ENCODE measurements at places on chromosomes 7 and 10. TPM values are rescaled to one million over a fixed set of nuclear protein-coding genes. Genes with fewer than 3 reads are reported as not detected.

WDR11 gene
- total RNA-seq: 36.1 TPM

DNA sequence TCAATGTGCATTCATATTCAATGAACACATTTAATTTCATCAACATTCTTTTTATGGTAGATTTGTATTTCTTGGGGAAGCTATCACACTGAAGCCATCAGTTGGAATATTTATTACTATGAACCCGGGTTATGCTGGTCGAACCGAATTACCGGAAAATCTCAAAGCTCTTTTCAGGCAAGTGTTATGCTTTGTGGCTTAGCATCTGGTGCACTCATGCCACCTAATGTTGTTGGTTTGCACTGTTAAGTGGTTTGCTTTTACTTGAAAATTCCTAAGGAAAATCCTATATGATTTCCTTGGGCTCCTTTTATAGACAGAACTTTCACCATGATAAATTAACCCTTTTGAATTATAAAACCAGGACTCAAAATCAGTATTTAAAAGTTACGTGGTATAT lies 147.9 kb downstream of the DNAH11 start:
- no peaks in the 10 kb centered on the region for H3K27me3 ChIP-seq
- H3K27ac ChIP-seq: no peak overlapping the region
- H3K4me3 ChIP-seq: no peak overlapping the region
- H3K4me1 ChIP-seq: no peaks in the 10 kb centered on the region

- peaks cover 42% of the 10 kb centered on the region for H3K4me1 ChIP-seq
- no peaks in the 10 kb centered on the region for H3K36me3 ChIP-seq
- H3K27ac ChIP-seq: no peak overlapping the region
Measured at GRCh38 chr7:87213811-87214210, 5.7 kb downstream of the TMEM243 start.

NKX1-2 gene
- total RNA-seq: not detected

DNA sequence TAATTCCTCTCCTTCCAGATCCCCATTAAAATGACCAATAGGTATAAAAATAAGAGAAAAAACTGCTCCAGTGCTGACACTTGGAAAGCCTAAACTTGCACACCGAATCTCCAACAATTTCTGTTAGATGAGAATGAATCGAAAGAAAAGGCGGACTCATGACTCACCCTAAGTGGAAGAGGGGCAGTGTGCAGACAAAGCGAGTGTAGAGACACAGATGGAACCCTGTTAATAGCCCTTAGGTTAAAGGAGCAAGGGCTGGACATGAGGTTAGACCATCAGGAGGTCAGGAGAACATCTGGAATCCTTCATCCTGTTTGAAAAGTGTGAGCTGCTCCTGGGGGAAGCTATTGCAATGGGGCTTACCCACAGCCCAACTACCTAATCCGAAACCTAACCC lies 103.4 kb upstream of the GLI3 start:
- H3K27ac ChIP-seq: no peak overlapping the region
- H3K4me3 ChIP-seq: no peak overlapping the region
- H3K4me1 ChIP-seq: no peaks in the 10 kb centered on the region
- no peak for DNase-seq
- no peaks in the 10 kb centered on the region for H3K36me3 ChIP-seq

GPR15LG gene
- not detected for total RNA-seq

TMEM184A gene
- 0.23 TPM for total RNA-seq

DNA sequence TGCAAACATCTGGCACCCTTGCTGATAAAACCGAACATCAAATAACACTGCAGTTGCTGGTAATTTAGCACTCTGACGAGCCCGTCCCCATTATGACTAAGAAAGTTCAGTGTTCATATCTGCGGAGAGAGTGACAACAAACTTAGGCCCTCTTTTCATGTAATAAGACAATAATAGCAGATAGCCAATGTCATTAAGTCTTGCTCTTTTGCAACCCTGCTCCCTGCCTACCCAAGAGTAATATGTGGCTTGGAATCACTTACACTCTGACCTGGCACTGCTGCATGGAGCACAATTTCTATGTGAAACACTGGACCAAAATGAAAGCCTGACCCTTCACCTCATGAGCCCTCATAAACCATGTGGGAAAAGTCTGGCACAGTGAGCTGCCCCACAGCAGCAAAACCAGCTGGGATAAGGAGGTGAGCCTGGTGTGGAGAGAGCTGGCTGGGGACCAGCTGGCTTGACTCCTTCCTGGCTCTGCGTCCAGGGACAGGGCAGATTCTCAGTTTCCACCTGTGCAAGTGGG lies 86.5 kb downstream of the HIPK2 start:
- DNase-seq: no peak
- no peak overlapping the region for H3K4me3 ChIP-seq
- peaks cover 4% of the 10 kb centered on the region for H3K36me3 ChIP-seq

- no peaks in the 10 kb centered on the region for H3K4me1 ChIP-seq
- no peak overlapping the region for H3K27ac ChIP-seq
- no peak overlapping the region for H3K4me3 ChIP-seq
- no peak for DNase-seq
- no peaks in the 10 kb centered on the region for H3K36me3 ChIP-seq
Measured at GRCh38 chr7:11818281-11818680, 13.7 kb downstream of the THSD7A start.

SNCG gene
- 13.3 TPM for total RNA-seq

CAMK1D gene
- total RNA-seq: 8.4 TPM

- peak overlapping the region; percentile 78 for H3K4me3 ChIP-seq
- no peak for DNase-seq
- H3K27me3 ChIP-seq: no peaks in the 10 kb centered on the region
- H3K36me3 ChIP-seq: peaks cover 23% of the 10 kb centered on the region
- H3K27ac ChIP-seq: peak overlapping the region; percentile 65
- peaks cover 17% of the 10 kb centered on the region for H3K4me1 ChIP-seq
Measured at GRCh38 chr7:149459201-149459539, 1.7 kb downstream of the ZNF777 start.

GRCh38 chr7:108308903-108309302 lies 147.3 kb downstream of the NRCAM start:
- no peak overlapping the region for H3K27ac ChIP-seq
- no peak for DNase-seq
- peaks cover 3% of the 10 kb centered on the region for H3K4me1 ChIP-seq
- no peak overlapping the region for H3K4me3 ChIP-seq
- no peaks in the 10 kb centered on the region for H3K36me3 ChIP-seq
- H3K27me3 ChIP-seq: no peaks in the 10 kb centered on the region

GRCh38 chr7:69419934-69420333 lies 178.3 kb upstream of the AUTS2 start:
- H3K27ac ChIP-seq: no peak overlapping the region
- no peaks in the 10 kb centered on the region for H3K36me3 ChIP-seq
- H3K27me3 ChIP-seq: no peaks in the 10 kb centered on the region
- DNase-seq: no peak
- H3K4me1 ChIP-seq: no peaks in the 10 kb centered on the region

GRCh38 chr7:121384265-121384664 lies 11.8 kb downstream of the FAM3C start:
- H3K36me3 ChIP-seq: no peaks in the 10 kb centered on the region
- H3K27ac ChIP-seq: no peak overlapping the region

DNA sequence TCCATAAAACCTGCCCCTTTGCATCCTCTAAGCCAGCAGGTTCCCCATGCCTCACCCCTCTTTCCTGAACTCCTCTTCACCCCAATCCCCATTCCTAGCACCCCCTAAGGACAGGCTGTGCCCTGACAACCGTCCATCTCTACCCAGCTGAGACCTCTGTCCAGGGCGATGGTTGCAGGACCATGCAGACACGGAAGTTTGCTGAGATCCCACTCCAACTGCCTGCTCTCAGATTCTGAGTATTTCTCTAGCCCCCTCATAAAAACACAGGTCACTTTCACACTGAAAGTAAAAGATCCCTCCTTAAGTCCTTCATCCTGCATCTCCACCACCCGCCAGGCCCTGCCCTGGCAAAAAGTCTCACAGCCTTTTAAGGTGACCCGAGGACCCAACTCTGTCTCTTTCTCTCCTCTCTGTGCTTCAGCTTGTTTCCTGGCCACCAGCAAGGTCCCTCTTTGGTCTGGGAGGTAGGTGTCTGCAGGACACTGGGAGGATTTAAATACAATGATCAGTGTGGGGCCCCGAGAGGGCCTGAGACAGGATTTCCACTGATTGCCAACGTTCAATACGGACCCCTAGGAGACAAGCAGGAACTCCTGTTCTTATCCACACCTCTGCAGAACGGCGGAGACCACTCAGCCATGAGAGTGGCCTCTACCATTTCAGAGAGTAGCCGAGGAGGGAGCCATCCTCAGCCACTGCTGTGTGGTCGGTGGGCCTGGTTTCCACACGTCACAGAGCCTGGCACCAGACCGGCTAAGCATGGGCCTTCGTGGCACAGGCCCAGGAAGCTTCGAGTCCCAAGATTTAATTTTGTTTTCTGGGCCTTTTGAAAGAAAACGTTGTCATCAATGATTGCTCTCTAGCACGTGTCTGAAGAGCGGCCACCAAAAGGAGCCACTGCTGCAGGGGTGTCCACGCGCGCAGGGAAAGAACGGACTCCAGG lies 27.9 kb downstream of the CALML3 start:
- H3K27me3 ChIP-seq: no peaks in the 10 kb centered on the region
- H3K36me3 ChIP-seq: no peaks in the 10 kb centered on the region
- H3K4me1 ChIP-seq: peaks cover 88% of the 10 kb centered on the region
- H3K4me3 ChIP-seq: no peak overlapping the region
- no peak for DNase-seq
- H3K27ac ChIP-seq: peak overlapping the region; percentile 84

GRCh38 chr10:42896735-42897134 lies 114.1 kb downstream of the BMS1 start:
- no peak for DNase-seq
- H3K27me3 ChIP-seq: peaks cover 8% of the 10 kb centered on the region
- no peak overlapping the region for H3K4me3 ChIP-seq
- no peak overlapping the region for H3K27ac ChIP-seq
- H3K36me3 ChIP-seq: no peaks in the 10 kb centered on the region

ZNF786 gene
- total RNA-seq: 6.2 TPM

DNA sequence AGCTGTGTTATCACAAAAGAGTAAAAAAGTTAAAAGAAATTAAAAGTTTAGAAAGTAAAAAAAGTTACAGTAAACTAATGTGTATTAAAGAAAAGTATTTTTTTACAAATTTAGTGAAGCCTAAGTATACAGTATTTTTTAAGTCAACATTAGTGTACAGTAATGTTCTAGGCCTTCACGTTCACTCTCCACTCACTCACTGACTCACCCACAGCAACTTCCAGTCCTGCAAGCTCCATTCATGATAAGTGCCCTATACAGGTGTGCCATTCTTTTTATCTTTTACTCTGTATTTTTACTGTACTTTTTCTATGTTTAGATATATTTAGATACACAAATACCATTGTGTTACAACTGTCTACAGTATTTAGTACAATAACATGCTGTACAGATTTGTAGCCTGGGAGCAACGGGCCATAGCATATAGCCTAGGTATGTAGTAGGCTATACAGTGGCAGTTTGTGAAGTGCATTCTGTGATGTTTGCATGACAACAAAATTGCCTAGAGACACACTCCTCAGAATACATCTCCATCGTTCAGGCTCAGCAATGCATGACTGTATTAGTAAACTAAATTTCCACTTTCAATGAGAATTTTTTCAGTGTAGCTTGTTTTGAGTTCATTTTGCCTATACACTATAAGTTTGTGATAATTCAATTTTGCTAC lies 539.9 kb upstream of the C7orf33 start:
- H3K4me3 ChIP-seq: no peak overlapping the region
- DNase-seq: no peak
- no peaks in the 10 kb centered on the region for H3K36me3 ChIP-seq
- H3K27ac ChIP-seq: no peak overlapping the region
- no peaks in the 10 kb centered on the region for H3K27me3 ChIP-seq

DNA sequence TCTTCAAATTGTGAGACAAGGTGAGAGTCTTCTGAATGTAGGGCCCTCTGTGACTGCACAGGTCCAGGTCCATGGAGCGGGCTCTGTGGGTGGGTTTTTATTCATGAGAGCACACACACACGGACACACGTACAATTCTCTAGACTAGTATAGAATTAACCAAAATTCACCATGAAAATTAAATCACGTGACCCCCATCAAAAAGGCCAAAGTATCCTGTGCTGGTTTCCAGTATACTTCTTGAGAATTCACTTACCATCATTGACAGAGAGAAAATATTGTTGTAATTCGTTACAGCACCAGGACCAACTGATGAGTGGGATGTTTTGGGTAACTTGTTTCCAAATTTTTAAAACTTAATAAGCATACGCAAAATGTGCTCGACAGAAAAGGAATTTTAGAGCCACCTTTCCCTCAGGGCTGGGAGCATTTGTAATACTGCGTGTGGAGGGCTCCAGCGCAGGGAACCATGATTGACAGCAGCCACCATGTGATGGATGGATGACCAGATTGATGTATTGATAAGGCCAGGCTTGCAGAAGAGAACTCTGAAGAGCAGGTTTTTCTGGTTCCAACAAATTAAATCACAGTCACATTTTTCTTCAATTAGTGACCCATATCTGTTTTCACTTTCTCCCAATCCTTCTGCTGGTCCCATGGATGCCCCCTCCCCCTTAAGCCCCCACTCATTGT lies 14.9 kb upstream of the DNTT start:
- peaks cover 12% of the 10 kb centered on the region for H3K4me1 ChIP-seq
- H3K4me3 ChIP-seq: no peak overlapping the region
- H3K27me3 ChIP-seq: no peaks in the 10 kb centered on the region

GRCh38 chr7:74401137-74401859 lies 52.4 kb upstream of the GTF2IRD1 start:
- H3K27ac ChIP-seq: no peak overlapping the region
- H3K27me3 ChIP-seq: no peaks in the 10 kb centered on the region
- H3K4me1 ChIP-seq: no peaks in the 10 kb centered on the region
- peaks cover 16% of the 10 kb centered on the region for H3K36me3 ChIP-seq

DNA sequence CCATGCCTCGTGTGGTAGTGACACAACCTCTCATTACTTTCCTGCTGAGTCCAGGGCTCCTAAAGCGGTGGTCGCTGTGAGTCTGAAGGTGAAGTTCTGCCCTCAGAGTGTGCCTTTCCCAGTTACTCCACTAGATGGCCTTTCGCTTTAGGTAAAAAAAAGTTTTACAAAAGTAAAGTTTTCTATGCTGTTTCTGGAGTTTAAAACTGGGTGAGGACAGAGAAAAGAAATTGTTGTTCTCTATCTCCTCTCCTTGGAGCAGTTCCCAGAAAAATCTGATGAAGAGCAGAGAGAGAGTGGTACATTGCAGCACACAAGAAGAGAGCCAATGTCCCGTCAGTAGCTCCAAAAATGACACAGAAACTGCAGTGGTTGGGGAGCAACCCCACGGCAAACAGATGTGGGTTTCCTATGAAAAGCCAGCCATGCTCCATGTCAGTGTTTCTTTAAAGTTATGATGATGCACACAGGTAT lies 257.1 kb downstream of the GLI3 start:
- peak overlapping the region; percentile 29 for H3K27ac ChIP-seq
- no peaks in the 10 kb centered on the region for H3K27me3 ChIP-seq
- no peaks in the 10 kb centered on the region for H3K36me3 ChIP-seq

GRCh38 chr10:7519351-7519750 lies 108.5 kb upstream of the SFMBT2 start:
- H3K27ac ChIP-seq: no peak overlapping the region
- peaks cover 23% of the 10 kb centered on the region for H3K27me3 ChIP-seq
- H3K4me1 ChIP-seq: no peaks in the 10 kb centered on the region
- DNase-seq: no peak
- no peak overlapping the region for H3K4me3 ChIP-seq
- H3K36me3 ChIP-seq: no peaks in the 10 kb centered on the region
